Activated CD8-positive, alpha-beta T cell treated with anti-CD3 and anti-CD28 coated beads for 36 hours (primary cell): ENCODE measurements at places on chromosomes 5 and 9. TPM values are rescaled to one million over a fixed set of nuclear protein-coding genes. Genes with fewer than 3 reads are reported as not detected.

NUTM2G gene
- total RNA-seq = not detected

DNA sequence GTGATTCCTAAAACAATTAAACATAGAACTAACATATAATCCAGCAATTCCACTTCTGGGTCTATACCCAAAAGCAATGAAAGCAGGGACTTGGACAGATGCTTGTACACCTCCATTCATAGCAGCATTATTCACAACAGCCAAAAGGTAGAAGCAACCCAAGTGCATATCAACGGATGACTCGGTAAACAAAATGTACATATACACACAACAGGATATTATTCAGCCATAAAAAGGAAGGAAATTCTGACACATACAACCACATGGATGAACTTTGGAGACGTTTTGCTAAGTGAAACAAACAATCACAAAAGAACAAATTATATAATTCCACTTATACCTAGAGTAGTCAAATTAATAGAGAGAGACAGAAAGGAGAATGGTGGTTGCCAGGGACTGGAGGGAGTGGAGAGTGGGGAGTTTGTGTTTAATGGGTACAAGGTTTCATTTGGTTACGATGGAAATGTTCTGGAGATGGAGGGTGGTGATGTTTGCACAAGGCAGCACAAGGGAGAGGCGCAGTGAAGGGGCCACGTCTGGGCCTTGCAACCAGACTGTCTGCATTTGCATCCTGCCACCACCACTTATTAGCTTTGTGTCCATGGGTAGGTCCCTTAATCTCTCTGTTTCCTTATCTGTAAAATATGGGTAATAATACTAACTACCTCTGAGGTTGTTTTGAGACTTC, 36.3 kb upstream of the RLN1 start:
- no peak for DNase-seq

DNA sequence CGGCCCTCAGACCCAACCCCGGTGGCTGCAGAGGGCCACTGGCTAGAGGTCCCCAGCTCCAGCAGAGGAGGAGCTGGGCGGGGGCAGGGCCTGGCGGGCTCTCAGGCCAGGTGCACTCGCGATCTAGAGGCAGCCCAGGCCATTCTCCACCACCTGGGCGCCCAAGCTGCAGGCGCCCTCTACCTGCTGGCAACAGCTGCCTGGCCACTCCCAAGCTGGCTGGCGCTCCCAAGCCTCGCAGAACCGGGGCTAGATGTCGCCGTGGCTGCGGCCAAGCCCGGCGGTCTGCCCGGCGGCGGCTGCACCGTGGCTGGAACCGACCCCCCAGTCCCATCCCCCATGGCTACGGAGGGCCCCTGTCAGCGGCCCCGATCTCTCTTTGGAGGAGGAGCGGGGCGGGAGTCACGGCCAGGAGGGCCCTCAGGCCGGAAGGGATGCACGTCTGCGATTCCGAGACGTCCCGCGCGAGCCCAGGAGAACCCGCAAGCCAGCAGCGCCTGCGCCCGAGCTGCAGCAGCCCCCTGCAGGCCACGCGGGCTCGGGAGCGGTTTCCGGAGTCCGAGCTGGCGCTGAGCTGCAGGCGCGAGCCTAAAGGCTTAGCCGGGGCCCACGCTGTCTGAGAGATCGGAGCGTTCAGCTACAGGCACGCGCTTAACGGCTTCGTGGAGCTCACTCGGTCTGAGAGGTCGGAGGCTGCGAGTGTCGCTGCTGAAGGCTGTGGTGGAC, 44.3 kb upstream of the BICD2 start:
- peak; percentile 75 for DNase-seq

GRCh38 chr9:133428617-133429101, 6.5 kb downstream of the ADAMTS13 start:
- no peak for DNase-seq

DMRT3 gene
- total RNA-seq = not detected

DNA sequence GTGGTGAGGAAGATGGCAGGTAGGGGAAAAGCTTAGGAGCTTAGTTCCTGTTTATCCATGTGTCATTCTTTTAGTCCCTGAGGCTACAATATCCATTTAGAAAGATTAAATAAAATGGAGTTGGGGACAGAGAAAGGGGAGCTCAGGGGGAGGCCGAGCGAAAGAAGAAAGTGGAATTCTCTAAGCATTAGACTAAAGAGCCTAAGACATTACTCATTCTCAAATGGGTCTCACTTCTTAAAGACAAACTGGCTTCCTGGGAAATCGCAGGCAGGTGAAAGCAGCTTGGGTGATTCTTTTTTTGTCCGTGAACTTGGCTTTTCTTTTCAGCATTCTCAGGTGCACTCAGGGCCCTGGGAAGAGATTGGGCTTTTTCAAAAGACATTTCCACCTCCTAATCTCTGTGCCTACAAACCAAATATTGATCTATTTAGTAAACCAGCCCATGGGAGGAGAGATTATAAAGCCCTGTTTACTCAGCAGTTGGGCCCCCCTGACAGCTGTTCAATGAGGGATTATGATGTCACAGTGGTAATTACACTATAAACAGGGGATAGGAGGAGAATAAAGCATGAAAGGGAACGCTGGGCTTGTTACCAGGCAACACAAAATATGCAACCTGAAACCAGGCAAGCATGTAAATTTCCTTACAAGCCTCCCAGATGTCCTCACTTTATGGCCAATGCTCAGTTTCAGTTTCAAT, 584.0 kb downstream of the ACTL7B start:
- no peak for DNase-seq

CARD9 gene
- total RNA-seq = 7.1 TPM

DNA sequence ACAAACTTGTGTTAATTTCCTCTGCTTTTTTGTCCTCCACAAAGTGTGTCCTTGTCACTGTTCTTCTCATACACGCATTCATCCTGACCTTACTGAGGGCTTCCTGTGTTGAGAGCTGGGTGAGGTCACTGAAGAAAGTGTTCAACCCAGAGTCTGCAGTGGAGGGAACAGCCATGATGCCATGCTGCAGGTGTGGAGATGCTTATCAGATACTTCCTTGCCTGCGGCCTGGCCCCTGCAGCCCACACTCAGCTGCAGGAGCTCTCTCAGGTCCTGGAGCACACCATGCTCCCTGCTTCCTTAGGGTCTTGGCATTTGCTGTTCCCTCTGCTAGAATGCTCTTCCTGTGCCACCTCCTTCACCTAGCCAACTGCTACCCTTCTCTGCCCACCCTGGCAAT, 108.1 kb upstream of the SPRY4 start:
- DNase-seq = peak; percentile 74
